Mesothelial cell of epicardium (in vitro differentiated cells): ENCODE measurements at places on chromosomes 2 and 18. TPM values are rescaled to one million over a fixed set of nuclear protein-coding genes. Genes with fewer than 3 reads are reported as not detected.

The RIT2 gene
- 0.57 TPM in 1 of 3 replicates, not detected in the others for total RNA-seq

The ITSN2 gene
- 19.6 to 21.7 TPM (median 21.6 TPM) in 3 replicates for total RNA-seq

The CAPN14 gene
- 0.40 to 0.54 TPM (median 0.47 TPM) in 3 replicates for total RNA-seq

The MYL12A gene
- total RNA-seq: 217 to 222 TPM (median 220 TPM) in 3 replicates

The MYOM1 gene
- total RNA-seq: 1.2 to 2.8 TPM (median 2.1 TPM) in 3 replicates

The TYW5 gene
- 12.2 to 14.1 TPM (median 12.7 TPM) in 3 replicates for total RNA-seq

The ECEL1 gene
- total RNA-seq: 8.8 to 9.7 TPM (median 9.5 TPM) in 3 replicates

The C1QL2 gene
- not detected in 3 replicates for total RNA-seq

The METTL4 gene
- 9.6 to 14.4 TPM (median 10.7 TPM) in 3 replicates for total RNA-seq

The FBXO15 gene
- 1.6 to 2.3 TPM (median 2.2 TPM) in 3 replicates for total RNA-seq

The SIX3 gene
- total RNA-seq: not detected in 3 replicates

The SLC9A4 gene
- total RNA-seq: 0.07 to 0.11 TPM (median 0.11 TPM) in 3 replicates

The CDKL4 gene
- total RNA-seq: 0.60 to 1.5 TPM (median 1.0 TPM) in 3 replicates

The G6PC2 gene
- total RNA-seq: not detected in 3 replicates

The PLEKHB2 gene
- total RNA-seq: 30.9 to 34.6 TPM (median 33.0 TPM) in 3 replicates

The ABCB6 gene
- total RNA-seq: 24.6 to 29.4 TPM (median 28.1 TPM) in 3 replicates

The EPAS1 gene
- 4.4 to 7.5 TPM (median 4.9 TPM) in 3 replicates for total RNA-seq

The RGPD4 gene
- total RNA-seq: 0.18 to 0.29 TPM (median 0.23 TPM) in 3 replicates

The NOSTRIN gene
- 0.90 to 1.0 TPM (median 0.98 TPM) in 3 replicates for total RNA-seq

The TRABD2A gene
- total RNA-seq: 0.45 to 0.55 TPM (median 0.45 TPM) in 3 replicates

The ALPI gene
- total RNA-seq: not detected in 3 replicates

The CRYGD gene
- not detected in 3 replicates for total RNA-seq

The CARF gene
- total RNA-seq: 13.7 to 17.0 TPM (median 16.8 TPM) in 3 replicates

The FBXO41 gene
- total RNA-seq: 7.6 to 8.1 TPM (median 7.8 TPM) in 3 replicates

The USP40 gene
- 48.7 to 51.0 TPM (median 50.0 TPM) in 3 replicates for total RNA-seq

The ZNF236 gene
- total RNA-seq: 30.8 to 32.5 TPM (median 30.8 TPM) in 3 replicates

The ACMSD gene
- not detected in 3 replicates for total RNA-seq
